ENCODE measurements at places on chromosomes 12 and 14. TPM values are rescaled to one million over a fixed set of nuclear protein-coding genes. Genes with fewer than 3 reads are reported as not detected.

DNA sequence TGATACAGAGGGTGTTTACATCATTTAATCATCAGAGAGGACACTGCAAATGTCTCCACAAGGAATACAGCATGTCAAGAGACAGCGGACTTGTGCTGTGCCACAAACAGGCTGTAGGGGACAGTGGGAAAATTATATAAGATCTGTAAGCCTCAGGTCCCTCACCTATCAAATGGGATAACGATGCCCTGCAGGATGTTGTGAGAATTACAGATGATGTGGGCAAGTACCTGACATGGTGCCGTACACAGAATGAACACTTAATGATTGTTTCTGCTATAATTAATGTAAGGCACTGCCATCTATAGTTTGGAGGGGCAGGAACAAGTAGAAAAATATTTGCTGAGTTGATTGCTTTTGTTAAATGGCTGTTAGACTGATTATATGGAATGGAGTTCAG is 81.9 kb upstream of the GTF2A1 start:
- no peak for DNase-seq

- DNase-seq: no peak
These were observed 401.6 kb downstream of the FOXG1 start for GRCh38 chr14:29168149-29168548.

GZMB gene
- not detected for total RNA-seq

DNA sequence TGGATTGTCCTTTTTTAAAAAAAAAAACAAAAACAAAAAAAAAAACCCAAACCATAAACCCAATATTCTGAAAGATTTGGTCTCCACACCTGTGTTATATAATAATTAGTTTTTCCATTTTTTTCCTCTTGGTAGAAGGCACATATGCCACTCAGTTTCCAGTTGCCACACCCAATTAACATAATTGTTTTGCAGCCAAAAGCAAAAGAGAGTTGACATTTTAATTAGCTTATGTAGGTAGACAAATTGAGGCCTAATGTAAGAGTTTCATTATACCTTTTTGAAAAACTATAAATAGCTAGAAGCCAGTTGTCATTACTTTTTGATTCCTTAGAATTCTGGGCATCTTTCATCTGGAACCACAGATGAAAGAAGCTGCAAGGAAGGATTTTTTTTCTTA is 21.0 kb downstream of the PTPN11 start:
- no peak for DNase-seq

GRCh38 chr12:40152783-40153383 is 47.0 kb upstream of the SLC2A13 start:
- peak; percentile 7 for DNase-seq

GRCh38 chr12:129339336-129339735 is 486.1 kb downstream of the GLT1D1 start:
- DNase-seq: no peak

- no peak for DNase-seq
These were observed 28.9 kb downstream of the HRK start for GRCh38 chr12:116852303-116852702.

All from pulmonary artery endothelial cell (primary cell).